ENCODE measurements at places on chromosomes 4 and X.

GRCh38 chr4:14583752-14584151 is 418.5 kb upstream of the CPEB2 start:
- no peak for DNase-seq

DNA sequence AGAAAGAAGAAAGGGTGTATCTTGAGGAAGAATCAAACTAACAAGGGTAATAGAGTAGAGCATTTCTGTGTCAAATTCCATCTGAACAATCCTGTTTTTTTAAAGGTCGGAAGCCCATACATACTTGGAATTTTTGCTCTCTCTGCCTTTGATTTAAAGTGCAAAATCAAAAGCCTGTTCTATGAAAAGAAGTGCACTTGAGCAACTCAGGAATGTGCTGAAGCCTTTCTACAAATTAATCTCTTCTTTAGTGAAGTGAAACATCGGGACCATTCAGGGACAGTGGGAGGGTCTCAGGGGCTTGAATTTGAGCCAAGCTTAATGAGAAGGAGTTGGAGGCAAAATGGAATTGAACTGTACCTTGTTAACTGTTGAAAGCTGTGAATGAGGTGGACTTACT is 1008.5 kb upstream of the LCORL start:
- no peak for DNase-seq

- no peak for DNase-seq
Measured at GRCh38 chr4:1231637-1232360, 17.1 kb downstream of the CTBP1 start.

- DNase-seq = peak; percentile 27
Measured at GRCh38 chrX:132023896-132024386, 839 bp downstream of the STK26 start.

DNA sequence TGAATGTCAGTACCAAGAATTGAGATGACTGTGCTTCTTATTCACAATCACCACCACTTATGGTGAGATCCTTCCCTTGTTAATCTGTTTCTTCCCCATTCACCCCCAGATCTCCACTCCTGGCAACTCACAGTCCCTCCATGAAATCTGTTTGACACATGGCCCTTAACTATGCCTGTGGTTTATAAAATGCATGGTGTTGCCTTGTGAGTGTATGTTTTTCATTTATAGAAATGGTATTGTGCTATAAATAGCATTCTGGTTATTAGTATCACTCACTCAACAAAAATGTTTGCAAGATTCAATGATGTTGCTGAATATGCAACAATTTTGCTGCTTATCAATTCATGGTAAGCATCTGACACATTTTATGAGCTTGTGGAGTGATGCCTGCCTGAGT is 131.0 kb downstream of the PRKX start:
- DNase-seq = no peak

GRCh38 chr4:33149658-33150524 is 2429.7 kb downstream of the PCDH7 start:
- DNase-seq = no peak

DNA sequence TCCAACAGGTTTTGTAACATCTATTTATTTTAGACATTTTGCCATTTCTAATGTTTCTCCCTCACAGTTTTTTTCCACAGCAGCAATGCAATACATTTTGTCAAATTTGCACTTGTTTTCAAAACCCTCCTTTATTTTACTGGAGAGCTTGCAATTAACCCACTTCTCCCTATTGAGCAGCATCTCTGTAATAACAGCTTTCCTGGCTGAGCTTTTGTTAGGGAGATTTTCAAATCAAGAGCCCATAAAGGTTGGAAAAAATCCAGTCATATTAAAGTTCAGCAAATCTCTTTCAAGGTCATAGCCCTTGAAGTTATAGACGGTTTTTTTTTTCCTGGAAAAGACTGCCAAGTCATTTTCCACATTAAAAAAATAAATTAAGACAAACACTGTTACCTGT is 450.6 kb upstream of the TENM3 start:
- DNase-seq = no peak

Data from activated effector memory CD4-positive, alpha-beta T cell treated with Interleukin-2 at 50 U/mL for 16 hours (primary cell).